ENCODE measurements at places on chromosomes 6 and 20. TPM values are rescaled to one million over a fixed set of nuclear protein-coding genes. Genes with fewer than 3 reads are reported as not detected.

- no peak for DNase-seq
Observed at GRCh38 chr6:135901774-135902524, 50.4 kb downstream of the PDE7B start.

DNA sequence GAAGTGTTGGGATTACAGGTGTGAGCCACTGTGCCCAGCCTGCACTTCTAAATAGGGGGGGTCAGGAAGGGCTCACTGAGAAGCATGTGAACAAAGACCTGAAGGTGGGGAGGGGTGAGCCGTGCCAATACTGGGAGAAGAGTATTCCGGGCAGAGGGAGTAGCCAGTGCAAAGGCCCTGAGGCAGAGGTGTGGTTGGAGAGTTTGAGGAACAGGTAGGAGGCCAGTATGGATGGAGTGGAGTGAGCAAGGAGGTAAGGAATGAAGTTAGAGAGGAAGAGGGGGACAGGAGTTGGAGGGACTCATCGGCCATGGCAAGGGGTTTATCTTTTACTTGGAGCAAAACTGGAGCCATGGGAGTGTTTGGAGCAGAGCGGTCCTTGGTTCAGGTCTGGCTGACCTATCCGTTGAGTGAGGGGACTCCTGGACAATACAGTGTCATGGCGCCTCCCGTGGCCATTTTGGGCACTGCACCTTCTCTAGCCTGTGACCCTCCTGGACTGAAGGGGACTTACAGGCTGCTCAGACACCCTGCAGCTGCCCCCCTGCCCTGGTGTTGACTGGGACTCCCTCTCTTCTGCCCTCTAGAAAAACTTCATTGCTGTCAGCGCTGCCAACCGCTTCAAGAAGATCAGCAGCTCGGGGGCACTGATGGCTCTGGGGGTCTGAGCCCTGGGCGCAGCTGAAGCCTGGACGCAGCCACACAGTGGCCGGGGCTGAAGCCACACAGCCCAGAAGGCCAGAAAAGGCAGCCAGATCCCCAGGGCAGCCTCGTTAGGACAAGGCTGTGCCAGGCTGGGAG, 12.1 kb downstream of the FOXS1 start:
- no peak for DNase-seq

- no peak for DNase-seq
Observed at GRCh38 chr6:17527076-17527475, 73.0 kb upstream of the FAM8A1 start.

DNA sequence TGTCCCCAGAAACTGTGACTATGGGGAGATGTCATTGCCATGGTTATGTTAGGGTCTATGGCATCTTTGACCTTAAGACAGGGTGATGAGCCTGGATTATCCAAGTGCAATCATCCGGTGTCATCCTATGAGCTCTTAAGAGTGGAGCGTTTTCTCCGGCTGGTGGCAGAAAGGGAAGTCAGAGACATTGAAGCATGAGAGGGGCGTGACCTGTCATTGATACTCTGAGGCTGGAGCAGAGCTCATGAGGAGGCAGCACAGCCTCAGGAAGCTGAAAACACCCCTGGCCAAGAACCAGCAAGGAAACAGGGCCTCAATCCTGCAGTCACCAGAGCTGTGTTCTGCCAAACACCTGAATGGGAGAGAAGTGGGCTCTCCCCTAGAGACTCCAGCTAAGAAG, 59.6 kb downstream of the ANKRD60 start:
- no peak for DNase-seq

DNA sequence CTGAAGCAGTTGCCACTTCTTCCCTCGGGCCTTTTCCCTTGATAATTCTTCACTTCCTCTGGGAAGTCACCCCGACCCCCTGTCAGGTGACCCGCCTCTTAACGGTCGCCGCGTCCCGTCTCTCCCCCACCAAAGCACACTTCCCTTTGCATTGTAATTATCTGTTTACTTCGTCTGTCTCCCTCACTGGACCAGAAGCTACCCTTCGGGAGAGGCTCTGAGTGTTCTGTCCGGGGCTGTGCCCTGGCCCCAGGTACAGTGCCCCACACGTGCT, 771 bp upstream of the SNAI1 start:
- no peak for DNase-seq

DNA sequence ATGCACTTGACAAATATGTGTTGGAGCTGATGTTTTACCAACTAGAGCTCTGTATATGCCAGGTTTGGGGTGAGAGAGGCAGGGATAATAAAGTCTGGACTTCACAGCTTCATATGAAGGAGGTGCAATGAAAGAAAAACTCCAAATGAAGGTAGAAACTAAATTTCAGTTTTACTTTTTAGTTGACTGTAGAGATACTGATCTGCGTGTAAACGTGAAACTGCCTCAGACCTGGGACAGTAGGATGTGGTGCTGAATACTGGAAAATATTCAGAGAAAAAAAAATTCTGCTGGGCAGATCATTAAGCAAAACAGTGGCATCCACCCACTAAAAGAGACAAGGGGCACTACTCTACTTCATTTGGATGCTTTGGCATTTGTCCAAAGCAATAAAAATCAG, 94.5 kb downstream of the BACH2 start:
- no peak for DNase-seq

C20orf141 gene
- not detected for total RNA-seq

DNA sequence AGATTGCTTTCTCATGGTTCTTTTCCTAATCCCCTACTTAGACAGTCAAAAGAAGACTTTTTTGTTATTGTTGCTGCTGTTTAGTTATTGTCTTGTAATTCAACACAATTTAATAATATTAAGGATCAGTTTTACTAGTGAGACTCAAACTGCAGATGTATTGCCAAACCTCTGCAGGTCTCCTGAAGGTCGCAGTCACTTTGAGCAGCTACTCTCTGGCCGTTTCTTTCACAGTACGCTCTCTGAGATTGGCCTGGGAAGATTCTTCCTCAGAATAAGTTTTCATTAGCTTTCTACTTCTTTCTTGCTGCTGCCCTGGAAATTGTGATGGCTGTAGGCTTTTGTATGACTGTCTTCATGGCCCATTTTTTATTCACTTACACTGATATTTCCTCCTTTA, 930.8 kb downstream of the QKI start:
- DNase-seq, result no peak

DNA sequence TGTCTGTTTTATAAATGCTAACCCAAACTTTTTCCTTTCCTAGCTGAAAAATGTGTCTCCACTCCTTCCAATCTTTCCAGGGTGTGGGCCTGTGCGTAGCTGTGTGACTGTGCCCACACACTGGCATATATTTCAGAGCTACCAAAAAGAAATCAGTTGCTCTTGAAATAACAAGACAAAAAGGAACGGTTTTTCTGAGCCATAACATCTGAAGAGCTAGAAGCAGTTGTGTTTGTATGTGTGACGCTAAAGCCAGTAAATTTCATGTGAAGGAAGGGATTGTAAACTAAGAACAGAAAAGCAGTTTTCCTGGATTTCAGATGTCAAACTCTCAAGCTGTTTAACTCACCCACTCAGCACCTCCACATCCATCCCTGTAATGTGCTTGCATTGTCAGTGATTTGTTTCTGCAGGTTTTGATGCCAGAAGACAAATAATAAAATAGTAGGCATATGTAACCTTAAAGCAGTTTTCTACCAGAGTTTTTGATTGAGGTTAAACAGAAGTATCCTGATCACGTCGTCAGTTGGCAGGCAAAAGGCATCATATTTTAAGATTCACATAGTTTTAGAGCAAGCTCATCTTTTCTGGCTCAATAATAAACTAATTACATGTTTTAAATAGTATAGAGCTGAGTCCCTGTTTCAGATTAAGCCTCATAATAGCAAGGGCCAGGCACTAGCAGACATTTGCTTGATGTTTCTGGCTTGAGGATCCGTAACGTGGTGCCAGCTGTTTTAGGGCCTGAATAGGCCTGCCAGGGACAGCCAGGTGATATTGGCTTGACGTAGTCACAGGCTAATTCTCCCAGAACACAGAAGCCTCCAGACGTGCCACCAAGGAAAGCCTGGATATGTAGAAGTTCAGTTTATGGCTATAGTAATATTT, 90.9 kb downstream of the FOXO3 start:
- no peak for DNase-seq

PGBD1 gene
- 4.2 TPM for total RNA-seq

GRCh38 chr6:30725713-30726505, 5.8 kb downstream of the TUBB start:
- DNase-seq, result no peak

DNA sequence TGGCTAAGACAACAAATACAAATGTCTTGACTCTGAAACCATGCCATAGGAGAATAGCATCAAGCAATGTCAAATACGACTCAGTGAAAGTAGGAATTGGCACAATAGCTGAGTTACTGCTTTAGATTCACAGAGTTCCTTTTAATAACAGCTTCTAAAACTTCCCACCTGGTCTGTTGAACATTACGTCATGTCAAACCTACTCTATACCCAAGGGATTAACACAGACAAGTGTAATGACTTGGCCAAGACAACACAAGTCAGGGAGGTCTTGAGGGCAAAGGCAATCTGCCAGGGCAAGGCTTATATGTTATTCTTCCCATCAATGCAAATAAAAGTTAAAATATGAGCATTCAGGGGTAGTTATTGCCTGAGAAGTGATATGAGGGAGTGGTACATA, 265.1 kb upstream of the PRDM1 start:
- no peak for DNase-seq

DNA sequence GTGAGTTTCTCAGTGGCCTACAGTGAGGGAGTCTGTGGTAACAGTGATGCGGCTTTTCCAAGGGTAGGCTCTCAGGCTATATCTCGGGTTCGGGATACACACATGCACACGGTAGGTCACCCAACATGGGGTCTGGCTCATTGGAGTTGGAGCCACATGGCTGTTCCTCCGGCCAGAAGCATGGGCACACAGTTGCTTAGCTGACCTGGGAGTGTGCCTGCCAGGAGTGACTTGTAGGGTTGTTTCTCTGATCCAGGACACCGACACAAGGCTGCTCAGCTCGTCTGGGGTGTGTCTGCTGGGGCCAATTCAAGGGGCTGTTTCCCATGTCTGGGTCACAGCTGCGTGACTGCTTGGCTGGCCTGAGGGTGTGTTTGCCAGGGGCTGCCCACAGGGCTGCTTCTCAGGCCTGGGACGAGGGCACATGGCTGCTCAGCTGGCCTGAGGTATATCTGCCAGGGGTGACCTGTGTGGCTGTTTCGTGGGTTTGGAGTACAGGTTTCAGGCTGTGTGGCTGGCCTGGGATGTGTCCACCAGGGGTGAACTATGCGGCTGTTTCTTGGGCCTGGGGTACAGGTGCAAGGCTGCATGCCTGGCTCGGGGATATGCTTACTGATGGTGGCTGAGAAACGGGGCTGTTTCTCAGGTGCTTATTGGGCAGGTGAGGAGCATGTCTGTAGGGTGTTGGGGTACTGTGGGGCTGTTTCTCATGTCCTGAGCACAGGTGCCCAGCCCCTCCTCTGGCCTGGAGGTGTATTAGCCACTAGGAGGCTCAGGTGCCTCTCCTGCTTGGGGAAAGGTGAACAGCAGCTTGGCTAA, 15.2 kb downstream of the KIF25 start:
- no peak for DNase-seq

GRCh38 chr6:156418253-156418652, 358.9 kb upstream of the ARID1B start:
- DNase-seq, result no peak
